Stimulated activated CD8-positive, alpha-beta memory T cell treated with anti-CD3 and anti-CD28 coated beads, Interleukin-15, amount 100 ng/mL, for 4 hours (primary cell): ENCODE measurements at places on chromosomes 6 and 20.

- DNase-seq = no peak
Measured at GRCh38 chr6:67331304-67331703, 1303.8 kb upstream of the ADGRB3 start.

DNA sequence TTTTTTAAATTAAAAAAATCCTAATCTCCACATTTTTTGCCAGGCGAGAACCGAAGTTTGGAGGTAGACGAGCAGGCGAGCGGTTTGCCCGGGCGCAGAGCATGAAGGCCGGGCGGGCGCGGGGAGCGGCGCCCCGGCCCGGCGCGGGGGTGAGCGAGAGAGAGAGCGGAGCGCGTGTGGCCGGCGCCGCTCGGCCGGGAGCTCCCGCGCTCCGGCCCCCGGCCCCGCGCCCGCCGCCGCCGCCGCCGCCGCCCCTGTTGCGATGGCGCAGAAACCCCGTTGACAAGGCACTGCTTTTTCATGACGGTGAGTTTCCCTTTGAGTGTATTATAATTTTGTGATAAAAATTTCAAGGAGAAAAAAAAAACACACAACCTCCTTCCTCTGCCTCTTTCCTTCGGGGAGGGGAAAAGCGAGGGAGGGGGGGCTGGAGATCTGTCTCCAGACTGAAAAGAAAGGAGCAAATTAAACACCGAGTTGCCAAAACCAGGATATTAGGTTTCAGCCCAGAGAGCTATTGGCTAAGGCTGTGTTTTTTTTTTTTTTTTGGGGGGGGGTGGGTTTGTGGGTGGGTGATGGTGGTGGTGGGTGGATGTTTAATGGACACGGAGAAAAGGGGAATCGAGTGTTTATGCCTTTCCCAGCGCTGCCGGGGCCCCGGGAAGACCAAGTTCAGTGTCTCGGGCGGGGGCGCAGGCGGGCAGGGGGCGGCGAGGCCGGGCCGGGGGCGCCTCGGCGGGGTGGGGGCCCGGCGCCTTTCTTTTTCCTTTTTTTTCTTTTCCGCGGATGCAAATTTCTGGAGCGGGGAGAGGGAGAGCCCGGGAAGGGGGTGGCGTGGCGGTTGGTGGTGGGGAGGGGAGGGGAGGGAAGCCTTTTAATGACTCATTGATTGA lies at the start of gene BICRAL:
TSS of gene BICRAL (plus strand) at position 257 of the 893 bp plus-strand sequence. CDS start 39,971 bp downstream, outside the sequence.
- DNase-seq = peak; percentile 32

DNA sequence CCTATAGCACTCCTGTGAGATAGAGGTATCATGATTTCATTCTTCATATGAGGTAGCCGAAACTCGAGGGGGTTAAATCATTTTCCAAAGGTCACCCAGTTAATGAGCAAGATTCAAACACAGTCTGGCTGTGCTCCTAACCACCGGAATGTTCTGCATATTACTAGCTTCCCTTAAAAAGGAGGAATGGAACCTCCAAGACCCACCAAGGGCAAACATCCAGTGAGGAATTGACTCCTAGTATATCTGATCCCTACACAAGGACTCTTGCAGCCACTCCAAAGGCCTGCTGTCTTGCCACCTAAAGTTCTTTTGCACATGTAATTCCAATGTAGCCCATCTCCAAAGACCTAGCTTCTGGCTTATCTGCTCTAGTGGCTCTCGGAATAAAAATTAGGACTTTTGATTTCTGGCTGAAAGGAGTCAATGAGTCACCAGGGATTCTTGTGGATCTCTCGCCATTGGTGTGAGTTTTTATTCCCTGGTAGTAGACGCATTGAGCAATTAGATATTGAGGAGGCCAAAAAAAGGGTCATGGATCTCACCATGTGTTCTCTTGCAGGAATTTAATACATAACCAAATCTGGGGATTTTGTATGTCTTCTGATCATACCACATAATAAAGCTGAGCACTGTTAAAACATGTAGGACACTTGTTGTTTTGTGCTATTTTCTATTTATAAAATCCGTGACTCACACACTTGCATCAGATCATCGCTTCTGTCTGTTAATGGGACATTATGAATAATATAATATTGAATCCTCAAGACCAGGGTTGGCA lies 9.1 kb downstream of the BCAS1 start:
- no peak for DNase-seq

- no peak for DNase-seq
Measured at GRCh38 chr6:34940030-34940434, 51.0 kb downstream of the ANKS1A start.

- DNase-seq = no peak
Measured at GRCh38 chr20:14412065-14412681, 74.8 kb upstream of the FLRT3 start.

GRCh38 chr6:13924146-13924948 lies 405 bp upstream of the RNF182 start:
- DNase-seq = no peak

DNA sequence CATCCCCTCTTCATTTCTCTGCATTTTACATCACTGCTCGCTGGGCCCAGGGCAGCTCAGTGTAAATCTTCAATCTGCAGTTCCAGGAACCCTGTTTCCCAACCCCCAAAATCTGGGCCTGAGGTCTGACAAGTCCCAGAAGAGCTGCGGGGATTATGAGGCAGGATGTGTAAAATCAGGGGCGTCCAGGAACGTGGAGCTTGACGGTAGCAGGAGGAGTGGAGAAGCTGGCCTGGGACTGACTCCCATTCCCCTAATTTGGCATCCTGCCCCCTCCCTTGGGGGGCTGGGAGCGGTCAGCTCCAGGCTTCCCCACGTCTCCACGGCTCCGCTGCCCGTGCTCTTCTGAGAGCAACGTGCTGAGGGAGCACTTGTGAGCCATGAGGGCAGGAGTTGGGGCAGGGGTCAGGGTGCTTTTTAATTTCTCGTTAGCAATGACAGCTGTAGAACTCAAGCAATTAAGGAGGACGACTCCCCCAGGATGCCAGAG lies 23.4 kb upstream of the VEGFA start:
- DNase-seq = no peak

DNA sequence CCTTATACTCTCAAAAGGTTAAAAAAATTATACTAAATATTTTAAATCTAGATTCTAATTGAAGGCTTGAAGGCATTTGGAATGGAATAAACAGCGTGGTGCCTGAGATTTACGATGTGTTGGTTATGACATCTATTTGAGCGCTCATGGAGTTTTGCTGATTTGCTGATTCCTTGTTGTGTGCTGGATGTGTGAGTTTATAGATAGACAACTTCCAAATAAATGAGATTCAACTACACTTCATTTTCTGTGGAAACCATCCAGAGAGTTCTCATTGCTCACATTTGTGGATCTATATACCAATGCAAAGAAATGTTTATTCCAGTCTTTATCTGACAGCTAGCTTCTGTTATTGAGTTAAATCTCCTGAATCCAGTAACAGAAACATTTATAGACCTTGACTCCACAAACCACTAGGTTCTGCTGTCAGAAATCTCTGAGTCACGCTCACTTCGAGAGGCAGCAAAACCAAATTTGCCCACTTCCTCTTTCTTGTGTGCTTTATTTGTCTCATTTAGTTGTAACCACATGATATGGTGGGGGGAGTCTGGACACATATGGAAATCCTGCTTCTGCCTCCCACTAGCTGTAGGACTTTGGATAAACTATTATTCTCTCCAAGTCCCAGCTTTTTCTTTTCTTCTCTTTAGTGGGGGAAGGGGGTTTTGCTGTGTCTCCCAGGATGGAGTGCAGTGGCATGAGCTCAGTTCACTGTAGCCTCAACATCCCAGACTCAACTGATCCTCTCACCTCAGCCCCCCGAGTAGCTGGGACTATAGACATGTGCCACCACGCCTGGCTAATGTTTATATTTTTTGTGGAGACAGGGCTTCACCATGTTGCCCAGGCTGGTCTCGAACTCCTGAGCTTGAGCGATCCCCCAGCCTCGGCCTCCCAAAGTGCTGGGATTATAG lies 54.5 kb downstream of the IPCEF1 start:
- DNase-seq = no peak

GRCh38 chr6:122589115-122589514 lies 21.1 kb upstream of the PKIB start:
- no peak for DNase-seq

DNA sequence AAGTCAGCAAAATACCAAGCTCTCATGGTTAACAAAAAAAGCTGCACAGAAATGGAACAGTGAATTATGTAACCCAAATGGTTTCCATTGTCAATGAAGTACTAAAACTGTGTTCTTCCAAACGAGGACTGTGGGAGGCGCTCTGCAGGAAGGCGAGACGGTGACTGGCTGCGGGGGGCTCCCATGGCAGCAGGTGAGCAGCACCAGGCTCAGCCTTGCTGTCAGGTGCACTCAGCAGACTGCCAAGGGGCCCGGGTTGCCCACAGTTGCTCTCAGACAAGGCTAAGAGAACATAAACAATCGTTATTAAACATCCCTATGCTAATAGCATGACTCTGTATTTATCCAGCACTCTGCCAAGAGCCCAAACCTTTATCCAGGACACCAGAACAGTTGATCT lies 630.3 kb upstream of the ARID1B start:
- DNase-seq = no peak

DNA sequence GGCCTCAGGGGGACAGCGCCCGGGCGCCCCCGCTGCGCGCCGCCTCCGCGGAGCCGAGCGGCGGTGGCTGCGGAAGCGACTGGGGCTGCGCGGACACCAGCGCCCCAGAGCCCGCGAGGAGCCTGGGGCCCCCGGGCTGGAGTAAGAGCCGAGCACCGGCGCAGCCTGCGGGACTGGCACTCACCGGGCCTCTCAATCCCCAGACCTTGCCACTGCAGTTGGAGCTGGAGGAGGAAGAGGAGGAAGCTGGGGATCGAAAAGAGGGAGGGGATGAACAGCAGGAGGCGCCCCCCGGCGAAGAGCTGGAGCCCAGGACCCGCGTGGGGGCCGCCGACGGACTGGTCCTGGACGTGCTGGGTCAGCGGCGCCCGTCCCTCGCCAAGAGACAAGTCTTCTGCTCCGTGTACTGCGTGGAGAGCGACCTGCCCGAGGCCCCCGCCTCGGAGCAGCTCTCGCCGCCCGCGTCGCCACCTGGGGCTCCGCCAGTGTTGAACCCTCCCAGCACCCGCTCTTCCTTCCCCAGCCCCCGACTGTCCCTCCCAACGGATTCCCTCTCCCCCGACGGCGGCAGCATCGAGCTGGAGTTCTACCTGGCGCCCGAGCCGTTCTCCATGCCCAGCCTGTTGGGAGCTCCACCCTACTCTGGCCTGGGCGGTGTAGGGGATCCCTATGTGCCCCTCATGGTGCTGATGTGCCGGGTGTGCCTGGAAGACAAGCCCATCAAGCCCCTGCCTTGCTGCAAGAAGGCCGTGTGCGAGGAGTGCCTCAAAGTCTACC lies 590 bp downstream of the RNF217 start:
- DNase-seq = no peak

GRCh38 chr20:57964011-57964862 lies 254.4 kb upstream of the PMEPA1 start:
- no peak for DNase-seq

- DNase-seq = no peak
Measured at GRCh38 chr20:35040646-35041045, 52.0 kb downstream of the TRPC4AP start.

- no peak for DNase-seq
Measured at GRCh38 chr6:121351916-121352315, 17.6 kb upstream of the TBC1D32 start.

DNA sequence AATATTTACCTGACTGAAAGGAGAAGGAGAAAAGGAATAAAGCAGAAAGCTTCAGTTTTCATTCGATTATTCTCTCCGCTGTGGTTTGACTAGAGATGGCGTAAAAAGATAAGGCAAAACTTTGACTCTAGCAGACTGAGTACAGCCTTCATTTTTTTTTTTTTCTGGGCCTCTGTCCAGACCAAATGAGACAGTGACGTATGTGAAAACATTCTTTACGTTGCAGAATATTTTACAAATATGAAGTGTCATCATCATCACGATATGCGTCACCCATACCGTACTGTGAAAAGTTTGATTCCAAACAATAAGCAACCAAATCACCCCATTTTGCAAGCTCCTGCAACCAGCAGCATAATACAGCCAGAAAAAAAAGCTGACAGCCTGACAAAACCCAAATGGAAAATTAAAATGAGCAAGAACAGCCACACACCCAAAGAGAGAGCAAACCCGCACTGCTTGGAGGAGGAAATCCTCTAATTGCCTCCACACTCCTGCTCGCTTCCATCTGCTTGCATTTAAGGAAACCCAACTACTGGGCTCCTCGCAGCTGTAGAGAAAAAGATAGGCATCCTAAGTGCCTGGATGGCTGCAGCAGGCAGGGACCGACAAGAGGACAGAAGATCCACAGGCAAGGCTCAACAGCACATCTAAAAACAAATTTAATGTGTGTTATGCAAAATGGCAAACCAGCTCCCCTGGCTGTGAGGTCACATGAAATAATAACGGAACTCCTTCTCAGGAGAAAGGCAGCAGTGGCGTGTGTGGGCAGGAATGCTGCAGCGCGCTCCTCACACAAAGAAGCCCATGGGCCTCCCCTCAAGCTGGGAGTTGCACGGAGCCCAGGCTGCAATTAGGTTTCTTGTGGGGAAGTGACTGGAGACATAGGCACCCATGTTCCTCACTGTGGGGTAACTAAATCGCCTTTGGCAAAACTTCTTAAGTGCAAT lies 113.1 kb downstream of the FYN start:
- no peak for DNase-seq

DNA sequence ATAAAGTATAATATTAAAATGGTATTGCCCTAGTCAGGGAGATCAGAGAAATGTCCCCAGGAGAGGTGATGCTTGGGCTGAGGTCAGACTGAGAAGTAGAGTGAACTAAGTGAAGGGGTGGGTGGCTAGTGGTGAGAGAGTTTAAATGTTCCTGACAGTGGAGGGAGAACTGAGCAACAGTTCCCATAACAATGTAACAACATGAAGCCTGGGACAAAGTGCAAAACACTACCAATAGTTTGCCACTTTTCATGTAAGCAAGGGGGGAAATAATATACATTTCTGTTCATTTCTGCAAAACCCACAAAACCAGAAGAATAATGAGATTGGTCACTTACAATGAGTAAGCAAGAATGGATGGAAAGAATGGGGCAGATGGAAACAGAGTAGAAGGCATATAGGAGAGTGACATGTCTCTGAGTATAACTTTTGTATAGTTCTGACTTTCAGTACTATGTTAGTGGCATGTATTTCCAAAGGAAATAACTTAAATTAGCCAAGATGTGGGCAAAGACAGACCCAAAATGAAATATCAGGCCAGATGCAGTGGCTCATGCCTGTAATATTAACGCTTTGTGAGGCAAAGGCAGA lies 13.3 kb upstream of the FAXC start:
- DNase-seq = no peak

DNA sequence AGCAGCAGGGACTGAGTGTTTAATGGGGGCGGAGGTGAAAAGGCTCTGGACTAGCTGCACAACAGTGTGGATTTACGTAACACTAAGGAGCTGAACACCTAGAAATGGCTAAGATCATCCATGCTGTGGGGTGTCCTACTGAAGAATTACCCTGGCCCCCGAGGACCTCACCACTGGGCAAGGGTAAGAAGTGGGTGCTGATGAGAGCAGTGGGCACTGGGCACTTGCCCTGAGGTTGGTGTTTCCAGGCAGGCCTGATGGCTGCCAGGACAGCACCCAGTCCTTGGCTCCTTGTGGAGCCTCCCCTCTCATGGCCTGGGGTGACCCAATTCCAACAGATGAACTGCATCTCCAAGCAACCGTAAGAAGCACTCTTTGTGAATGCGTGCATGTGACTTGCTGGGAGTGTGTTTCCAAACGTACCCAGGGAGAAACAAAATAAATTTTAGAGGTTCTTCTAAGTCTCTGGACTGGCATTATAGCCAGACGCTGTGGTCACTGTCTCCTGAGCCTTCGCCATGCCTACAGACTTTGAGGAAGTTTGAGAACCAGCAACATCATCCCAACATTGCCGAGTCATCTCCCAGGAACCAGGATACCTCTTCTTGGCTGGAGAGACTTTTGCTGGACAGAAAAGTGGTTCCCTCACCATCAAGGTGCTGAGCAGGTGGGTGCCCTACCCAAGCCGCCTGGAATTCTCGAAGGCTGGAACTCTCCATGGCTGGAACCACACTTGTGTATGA lies 245.9 kb downstream of the ERMARD start:
- no peak for DNase-seq
